ENCODE measurements at places on chromosomes 3 and 15.

DNA sequence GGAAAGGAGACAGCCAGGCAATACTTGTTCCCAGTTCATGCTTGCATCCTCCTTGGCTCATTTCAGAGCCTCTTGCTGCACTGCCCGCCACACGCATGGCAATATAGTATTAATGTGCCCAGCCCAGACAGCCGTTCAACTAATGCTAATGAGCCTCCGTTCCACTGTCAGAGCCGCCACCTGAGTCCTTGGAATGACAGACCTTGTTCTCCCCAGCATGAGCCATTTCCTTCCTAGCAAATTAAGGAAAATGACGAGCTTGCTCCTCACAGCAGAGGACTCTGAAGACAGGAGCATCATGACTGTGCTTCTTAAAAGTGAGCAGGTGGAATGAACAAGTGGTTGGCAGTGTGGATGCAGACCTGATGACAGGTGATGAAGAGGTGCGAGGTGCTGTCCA lies 10.8 kb upstream of the LRRC15 start:
- no peak for DNase-seq

GRCh38 chr3:197746209-197746608 lies 3.5 kb upstream of the FYTTD1 start:
- DNase-seq = no peak

GRCh38 chr3:7929319-7929889 lies 572.2 kb upstream of the LMCD1 start:
- DNase-seq = no peak

DNA sequence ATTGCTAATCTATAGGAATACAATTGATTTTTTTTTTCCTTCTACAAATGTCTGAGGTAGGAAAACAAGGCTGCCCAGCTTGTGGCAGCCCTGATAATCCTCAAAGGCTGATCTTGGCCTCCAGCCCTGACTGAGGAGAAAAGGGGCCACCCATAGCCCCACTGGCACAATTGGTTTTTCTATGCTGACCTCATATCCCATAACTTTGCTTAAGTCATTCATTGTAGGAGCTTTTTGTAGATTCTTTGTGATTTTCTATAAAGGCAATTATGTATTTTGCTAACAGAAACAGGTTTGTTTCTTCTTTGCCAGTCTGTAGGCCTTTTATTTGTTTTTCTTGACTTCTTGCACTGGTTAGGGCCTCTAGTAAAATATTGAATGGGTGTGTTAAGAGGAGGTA lies 80.2 kb upstream of the C15orf39 start:
- no peak for DNase-seq

GRCh38 chr15:81789403-81789802 lies 256.4 kb downstream of the MEX3B start:
- DNase-seq = no peak

DNA sequence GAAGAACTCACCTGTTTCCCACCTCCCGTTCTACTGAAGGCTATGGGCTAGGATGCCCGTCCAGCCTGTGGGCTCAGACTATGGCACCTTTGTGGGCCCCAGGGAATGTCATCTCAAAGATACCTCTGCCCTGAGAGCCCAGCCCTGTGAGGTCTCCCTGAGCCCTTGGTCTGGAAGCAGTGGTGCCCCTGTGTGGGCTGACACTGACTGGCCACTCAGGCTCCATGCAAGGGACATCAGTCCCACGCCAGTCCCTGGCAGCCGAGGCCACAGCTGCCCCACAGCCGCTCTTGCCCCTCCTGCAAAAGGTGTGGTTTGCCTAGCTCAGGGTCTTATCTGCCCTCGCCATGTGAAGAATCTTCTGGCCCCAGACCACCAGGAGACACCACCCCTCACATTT lies 106.9 kb downstream of the KLF13 start:
- DNase-seq = no peak

DNA sequence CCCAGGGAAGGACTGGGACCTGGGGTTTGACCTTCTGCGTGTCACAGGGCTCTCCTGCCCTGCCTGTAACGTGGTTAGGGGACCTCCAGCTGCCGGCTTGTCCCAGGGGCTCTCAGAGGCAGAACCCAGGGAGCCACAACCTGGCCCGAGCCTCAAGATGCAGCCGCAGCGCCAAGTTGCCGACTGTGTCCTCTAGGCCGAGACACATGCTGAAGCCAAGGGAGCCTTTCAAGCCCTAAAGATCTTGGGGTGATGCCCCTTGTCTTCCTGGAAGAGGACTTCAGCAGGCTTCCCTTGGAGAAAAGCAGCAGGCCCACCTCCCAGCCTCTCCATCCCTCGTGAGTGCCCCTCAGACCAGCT lies 7.2 kb downstream of the DNAJB8 start:
- DNase-seq = no peak

DNA sequence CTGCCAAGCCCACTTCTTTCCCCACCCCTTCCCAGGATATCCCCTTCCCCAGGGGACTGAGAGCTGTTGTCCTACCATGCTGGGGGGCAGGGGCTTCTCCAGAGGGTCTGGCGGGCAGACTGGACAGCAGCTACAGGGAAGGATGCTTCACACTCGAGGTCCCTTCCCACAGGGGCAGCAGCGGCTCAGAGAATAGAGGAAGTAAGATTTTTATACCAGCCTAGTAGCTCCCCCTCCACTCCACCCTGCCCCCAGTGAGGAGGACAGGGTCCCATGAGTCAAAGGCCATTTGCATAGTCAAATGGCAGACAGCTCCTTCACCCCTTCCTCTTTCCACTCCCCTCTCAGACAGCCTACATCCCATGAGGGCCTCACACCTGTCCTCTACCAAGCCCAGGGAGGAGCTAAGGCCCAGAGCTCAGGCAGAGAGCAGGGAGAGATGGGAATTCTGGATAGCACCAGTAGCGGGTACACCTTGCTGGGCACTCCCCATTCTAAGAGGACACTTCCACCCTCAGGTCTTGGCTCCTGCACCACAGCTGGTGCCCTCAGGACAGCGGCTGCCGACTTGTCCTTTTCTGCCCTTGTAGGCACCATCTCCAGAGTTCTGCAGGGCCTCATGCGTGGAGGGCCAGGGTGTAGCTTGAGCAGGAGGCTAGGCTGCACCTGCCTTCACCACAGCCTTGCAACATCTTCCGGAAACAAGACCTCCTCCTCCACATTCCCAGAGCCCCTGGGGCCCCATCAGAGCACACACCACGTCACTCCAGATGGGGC lies at the start of gene TLR9:
Gene TLR9, minus strand, starts transcription at position 194 of the 777 bp plus-strand sequence. Its CDS starts 116 bp downstream, at position 78.
- DNase-seq = peak; percentile 62

GRCh38 chr3:52080830-52081719 lies 24.7 kb upstream of the DUSP7 start:
- DNase-seq = no peak

- no peak for DNase-seq
Measured at GRCh38 chr3:40207796-40208195, 101.7 kb upstream of the EIF1B start.

GRCh38 chr3:172527306-172527705 lies 4.1 kb upstream of the TNFSF10 start:
- no peak for DNase-seq

- no peak for DNase-seq
Measured at GRCh38 chr3:186213946-186214345, 105.1 kb upstream of the ETV5 start.

DNA sequence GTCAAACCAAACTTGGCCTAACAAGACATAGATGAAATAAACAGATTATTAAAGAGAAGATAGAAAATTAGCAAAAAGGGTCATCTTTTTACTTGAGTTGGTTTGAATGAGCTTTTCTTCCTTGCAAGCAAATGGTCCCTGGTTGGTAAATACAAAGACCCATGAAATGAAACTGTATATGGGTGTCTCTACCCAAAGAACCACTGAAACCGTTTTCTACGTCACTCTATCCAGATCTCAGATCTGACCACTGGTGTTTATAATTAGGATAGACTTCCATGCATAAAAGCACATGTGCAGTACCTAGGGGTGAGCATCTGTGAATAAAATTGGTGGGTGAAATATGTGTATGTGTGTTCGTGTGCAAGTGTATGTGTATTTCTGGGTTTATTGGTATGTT lies 73.2 kb downstream of the CLDN11 start:
- DNase-seq = no peak

GRCh38 chr15:36886701-36887100 lies 213.6 kb downstream of the MEIS2 start:
- no peak for DNase-seq

GRCh38 chr15:88393719-88394519 lies 73.3 kb downstream of the MRPL46 start:
- DNase-seq = no peak

DNA sequence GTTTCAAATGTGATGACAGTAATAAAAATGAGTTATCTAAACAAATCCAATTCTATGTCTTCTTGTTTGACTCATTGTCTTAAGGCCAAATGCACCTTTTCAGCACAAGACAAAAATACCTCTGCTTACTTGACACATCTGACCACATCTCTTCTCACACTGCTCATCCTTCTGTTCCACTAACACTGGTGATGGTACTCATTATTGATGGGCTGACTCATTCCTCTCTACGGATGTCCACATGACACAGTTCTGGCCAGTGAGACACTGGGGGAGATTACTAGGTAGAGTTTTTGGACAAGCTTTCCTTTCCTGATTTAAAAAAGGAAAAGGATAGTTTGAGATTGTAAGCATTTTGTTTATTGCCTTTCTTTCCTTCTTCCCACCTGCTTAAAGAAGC lies 410.6 kb upstream of the THRB start:
- no peak for DNase-seq

DNA sequence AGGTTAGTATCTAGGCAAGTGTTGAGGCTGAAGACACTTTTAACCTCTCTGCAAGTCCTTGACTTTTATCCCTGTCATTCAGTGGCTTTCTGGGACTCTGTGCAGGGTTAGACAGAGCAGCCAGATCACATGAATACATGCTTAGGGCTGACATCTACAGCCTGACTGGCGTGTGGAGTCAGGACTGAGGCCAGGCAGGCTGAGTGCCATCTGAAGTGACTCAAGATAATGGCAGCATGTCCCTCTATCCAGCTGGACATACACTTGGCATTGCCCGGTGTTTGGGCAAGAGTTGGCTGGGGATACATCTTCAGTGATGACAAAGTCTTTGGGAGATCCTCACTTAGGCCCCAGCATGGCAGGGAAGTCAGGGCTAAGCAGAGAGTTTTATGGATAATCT lies 22.4 kb downstream of the DUOX2 start:
- no peak for DNase-seq

DNA sequence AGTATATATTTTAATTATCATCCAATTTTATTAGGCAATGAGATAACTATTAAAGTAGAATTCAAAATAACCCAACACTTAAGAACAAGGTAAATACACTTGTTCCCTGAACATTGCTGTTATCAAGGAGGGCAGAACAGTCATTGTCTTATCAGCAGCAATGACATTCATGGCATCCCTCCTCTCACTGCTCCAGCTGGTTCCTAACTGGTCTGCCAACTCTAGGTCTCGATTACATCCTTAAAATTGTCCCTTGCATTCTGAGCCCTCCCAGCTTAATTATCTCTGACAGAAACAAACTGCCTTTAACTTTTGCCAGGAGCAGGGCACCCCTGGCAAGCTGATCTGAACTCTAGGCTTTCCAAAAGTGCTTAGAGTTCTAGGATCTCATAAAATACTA lies 14.0 kb upstream of the DYNC1LI1 start:
- DNase-seq = peak; percentile 13

DNA sequence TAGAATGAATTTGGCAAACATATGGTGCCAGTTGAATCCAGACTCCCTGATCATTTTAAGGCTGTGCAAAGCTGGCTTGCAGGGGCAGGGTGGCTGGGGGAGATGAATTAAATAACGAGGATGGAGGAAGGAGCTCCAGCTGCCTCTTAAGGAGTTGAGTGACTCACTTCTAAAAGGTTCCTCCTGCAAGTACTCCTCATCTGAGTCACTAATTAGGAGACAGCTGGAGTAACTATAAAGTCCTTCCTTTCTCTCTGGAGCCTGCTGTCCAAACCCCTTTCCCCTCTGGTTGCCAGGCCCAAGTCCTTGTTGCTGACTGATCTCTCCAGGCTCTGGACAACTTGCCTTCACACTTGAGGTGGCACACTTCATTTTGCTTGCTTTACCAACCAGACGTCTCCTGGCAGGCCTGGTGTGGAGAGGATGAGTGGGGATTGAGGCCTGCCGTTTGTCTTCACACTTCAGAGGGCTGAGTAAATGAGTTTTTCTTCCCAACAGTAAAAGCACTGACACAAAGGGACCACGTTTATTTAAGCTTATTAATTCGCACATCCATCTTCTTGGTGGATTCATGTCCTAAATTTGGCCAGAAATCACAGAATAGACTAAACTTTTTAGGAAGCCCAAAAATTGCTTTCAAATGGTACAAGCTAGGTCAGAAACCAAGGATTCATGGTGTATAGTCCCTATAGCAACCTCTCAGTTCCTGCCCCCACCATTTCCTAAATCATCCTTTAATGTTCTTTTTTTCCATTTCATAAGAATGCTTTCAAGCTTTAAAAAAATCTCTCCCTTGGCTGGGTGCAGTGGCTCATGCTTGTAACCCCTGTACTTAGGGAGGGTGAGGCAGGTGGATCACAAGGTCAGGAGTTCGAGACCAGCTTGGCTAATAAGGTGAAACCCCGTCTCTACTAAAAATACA lies 90.5 kb upstream of the MYRIP start:
- no peak for DNase-seq

GRCh38 chr3:10581251-10581650 lies 75.9 kb upstream of the ATP2B2 start:
- no peak for DNase-seq

DNA sequence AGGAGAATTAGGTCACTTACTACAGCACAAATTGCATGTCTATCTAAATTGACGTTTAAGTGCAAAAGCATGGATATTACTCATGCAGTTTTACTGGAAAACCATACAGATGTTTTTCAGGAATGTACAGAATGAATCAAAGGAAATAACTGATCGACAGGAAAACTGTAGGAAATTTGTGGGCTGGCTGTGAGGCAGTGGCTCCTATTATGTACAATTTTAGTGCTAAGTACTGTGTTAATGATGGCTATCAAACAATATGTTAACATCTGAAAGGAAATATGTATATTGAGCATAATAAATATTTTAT lies 6.9 kb downstream of the NUDT16 start:
- DNase-seq = no peak

- no peak for DNase-seq
Measured at GRCh38 chr3:196554205-196554604, 14.1 kb downstream of the WDR53 start.

- DNase-seq = no peak
Measured at GRCh38 chr3:53994986-53995603, 103.4 kb upstream of the SELENOK start.

DNA sequence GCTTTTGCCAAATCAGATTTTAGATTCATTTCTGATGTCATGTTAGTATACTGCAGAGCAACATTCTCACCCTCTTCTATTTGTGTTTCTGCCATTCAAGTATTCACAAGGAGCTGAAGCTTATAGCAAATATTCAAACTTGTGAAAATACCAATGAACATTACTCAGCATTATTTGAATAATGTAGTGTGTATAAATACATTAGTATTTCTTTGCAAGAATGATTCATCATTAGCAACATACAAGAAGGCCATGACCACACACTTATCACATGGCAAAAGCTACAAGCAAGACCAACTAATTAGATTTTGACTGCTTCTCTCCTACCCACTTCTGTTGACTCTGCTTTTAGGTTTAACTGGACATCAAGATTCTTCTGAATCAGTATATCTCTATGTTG lies 124.9 kb downstream of the IGSF11 start:
- DNase-seq = no peak
